Stimulated activated CD4-positive, alpha-beta T cell treated with anti-CD3 and anti-CD28 coated beads, Interleukin-12 subunit alpha, Interleukin-12 subunit beta, amount 100 ng/mL, for 24 hours (primary cell): ENCODE measurements at places on chromosomes 16 and 17.

GRCh38 chr16:67086822-67087221 is 22.9 kb upstream of the PHAF1 start:
- no peak for DNase-seq

DNA sequence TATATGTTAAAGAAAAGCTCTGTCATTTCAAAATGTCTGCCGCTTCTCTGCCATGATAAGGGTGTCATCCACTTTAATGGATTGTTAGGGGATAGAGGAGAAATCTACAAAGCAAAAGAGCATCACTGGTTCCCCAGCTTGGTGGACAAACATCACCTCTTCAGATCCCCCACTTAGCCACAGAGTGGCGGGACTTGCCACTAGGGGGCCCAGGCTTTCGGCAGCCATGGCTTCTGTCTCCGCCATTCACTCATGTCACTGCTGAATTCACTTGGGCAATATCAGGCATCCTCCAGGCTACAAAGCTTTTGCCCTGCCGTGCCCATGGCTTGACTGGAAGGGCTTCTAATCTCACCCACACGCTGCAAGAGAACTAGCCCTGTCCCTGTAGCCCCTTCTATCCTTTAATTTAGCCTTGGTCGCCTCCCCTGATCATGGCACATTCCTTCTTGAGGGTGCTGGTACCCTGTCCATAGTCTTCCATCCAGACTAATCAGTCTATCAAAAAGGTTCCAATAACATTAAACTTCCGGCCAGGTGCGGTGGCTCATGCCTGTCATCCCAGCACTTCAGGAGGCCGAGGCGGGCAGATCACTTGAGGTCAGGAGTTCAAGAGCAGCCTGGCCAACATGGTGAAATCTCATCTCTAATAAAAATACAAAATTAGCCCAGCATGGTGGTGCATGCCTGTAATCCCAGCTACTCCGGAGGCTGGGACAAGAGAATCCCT is 34.7 kb downstream of the SBK1 start:
- peak; percentile 63 for DNase-seq

DNA sequence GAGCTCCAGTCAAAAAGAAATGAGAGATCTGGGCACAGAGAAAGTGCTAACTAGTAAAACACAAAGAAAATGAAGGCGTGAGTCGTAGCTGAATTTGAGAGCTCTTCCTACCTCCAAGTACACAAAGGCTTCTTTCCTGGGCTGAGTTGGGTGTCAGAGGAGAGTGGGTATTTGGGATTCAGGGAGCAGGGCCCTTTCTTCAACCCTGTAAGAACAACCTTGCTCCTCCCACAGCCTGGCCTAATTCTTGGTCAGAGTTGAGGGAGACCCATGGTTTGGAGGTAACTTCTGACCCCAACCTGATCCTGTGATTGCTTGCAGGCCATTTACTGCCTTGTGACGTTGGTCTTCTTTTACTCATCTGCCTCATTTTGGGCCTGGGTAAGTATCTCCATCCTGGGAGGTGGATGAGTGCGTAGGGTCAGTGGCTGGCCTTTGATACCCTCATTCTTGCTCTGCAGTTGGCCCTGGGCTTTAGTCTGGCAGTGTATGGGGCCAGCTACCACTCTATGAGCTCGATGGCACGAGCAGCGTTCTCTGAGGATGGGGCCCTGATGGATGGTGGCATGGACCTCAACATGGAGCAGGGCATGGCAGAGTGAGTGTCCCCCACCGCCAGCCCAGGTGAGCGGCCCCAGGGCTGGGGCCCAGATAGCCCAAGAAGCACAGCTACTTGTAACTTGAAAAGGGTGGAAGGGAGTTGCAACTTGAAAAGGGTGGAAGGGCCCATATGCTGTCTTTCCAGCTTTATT is 1.3 kb downstream of the TMEM208 start:
- no peak for DNase-seq

DNA sequence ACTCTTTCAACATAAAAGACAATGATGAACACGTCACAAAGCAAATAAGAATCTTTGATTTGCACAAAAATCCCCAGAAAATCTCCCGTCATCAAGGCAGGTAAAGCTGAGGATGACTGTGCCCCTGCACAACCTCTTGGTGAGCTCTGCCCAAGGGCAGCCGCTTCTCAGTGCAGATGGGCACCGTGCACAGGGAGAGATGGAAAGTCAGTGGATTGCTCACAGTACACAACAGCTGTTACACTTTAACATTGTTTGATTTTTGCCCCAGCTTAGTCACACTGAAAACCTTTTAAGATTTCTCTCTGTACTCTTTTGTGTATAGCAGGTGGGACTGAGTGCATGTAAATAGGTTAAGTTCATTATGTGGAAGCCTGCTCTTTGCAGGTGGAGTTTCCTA is 104.2 kb downstream of the CDK5R1 start:
- no peak for DNase-seq

DNA sequence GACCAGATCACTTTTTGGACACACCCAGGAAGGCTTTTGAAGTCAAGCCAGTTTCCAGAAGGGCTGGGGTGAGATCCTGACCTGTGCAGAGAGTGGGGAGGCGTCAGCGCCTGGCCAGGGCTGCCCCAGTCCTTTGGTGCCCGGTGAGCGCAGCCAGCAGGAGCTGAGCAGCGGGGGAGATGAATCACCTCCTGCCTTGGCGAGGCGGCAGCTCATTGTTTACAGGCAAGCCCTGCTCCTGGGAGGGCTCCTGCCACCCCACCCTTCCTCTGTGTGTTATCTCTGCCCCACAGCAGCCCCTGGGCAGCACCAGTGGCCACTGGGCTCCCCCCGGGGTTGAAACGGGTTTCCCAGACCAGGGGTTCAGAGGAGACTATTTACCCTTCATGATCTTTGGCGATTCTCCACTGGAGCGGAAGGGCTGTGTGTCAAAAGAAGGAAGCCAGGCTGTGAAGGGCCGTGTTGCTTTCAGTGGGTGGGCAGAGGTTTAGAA is 14.1 kb upstream of the ITGB4 start:
- no peak for DNase-seq
